ENCODE measurements at places on chromosomes 11 and 22.
A peak's percentile ranks its signal among the peaks of the same experiment; 100 is the strongest.

GRCh38 chr11:10150800-10151199 is 143.2 kb downstream of the SBF2 start:
- DNase-seq, result no peak

- DNase-seq, result no peak
Observed at GRCh38 chr11:108958368-108959104, 293.7 kb downstream of the DDX10 start.

DNA sequence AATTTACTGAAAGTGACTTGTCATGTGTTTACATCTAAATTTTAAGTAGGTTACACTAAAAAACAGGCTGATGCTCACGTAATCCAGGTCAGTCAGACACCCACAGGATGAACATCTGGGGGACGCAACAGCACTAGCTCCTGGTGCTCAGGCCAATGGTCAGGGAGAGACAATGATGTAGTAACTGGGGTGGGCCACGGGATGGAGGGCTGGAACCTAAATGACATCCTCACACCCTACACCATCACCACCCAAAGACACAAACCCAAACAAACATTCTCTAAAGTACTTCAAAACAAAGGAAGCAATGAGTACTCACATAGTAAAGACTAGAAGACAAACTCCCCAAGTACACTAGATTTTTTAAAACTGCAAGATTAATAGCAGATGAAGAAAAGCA is 53.5 kb upstream of the SLC25A1 start:
- DNase-seq, result no peak

GRCh38 chr11:94511932-94512781 is at the start of gene C11orf97:
Gene C11orf97 (plus strand): TSS chr11:94512461. CDS start chr11:94512529, 68 bp downstream.
- DNase-seq, result peak; percentile 39

DNA sequence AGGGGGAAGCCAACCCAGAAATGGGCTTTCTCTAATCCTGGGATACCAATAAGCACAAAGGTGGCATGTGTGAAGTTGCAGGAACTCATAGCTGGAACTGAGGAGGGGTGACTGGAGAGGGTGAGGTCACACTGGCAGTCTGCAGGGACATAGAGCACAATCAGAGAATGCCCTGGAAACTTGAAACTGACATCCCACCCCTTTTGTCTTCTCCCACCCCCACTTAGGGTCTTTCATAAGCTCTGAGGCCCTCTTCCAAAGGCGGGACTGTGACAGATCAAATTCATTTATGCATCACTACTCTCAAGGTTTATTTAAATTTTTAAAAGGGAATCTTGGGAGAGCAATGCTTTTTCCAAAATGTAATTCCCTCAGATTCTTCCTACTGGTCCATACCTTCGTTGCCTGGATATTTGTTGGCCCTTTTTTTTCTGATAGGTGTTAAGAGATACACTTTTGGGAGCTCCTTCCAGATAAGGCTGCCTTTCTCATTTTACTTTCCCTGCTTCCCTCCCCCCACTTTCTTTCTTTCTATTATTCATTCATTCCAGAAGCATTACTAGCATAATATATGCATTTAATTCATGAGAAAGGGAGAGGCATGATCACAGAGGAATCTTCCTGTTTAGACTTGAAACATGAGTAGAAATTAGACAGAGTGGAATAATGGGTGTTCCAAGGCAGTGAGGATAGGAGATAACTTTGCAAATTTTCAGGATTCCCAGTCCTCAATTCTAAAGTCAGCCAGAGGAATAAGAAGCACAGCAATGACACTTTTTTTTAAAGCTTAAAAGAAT is 14.8 kb downstream of the OR51E2 start:
- DNase-seq, result no peak

- DNase-seq, result no peak
Observed at GRCh38 chr11:124753624-124754023, 1.6 kb upstream of the VSIG2 start.

DNA sequence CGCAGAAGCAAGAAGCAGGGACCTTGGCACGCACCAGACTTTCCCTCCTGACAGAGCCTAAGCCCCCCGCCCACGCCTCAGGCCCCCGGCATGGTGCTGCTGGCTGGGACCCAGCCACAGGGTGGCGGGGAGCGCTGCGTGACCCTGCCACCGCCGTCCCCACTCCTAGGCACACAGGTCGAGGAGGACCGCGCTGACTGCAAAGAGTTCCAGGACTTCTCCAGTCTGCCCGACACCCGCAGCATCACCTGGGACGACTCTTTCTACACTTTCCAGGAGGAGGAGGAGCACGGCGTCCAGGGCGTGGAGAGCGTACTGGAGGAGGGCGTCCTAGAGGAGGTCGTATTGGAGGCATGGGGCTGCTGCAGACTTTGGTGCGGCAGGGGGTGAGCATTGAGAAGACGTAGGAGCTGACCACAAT is 103.7 kb downstream of the TRIM51G start:
- no peak for DNase-seq

DNA sequence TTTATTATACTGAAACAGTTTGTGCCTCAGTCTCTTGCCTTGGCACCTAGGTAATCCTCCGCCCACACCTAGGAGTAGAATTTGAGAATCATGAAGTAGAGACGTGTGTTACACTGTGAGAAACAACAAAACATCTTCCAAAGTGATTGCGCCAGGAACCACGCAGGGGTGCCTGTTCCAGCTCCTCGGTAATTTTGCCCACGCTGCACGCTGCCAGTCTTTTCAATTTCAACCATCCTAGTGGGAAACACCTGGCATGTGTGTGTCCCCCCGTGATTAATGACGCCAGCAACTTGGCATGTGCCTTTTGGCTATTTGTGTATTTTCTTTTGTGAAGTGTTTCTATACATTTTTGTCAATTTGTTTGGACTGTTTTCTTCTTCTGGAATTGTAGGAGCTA is 919.1 kb downstream of the BRD1 start:
- DNase-seq, result no peak
